CD4-positive, alpha-beta T cell treated with Interferon alpha-2 for 1 hour (primary cell): ENCODE measurements at places on chromosomes 13 and 19.

GRCh38 chr19:29787281-29787680 lies 24.5 kb upstream of the CCNE1 start:
- DNase-seq = no peak

- DNase-seq = peak; percentile 95
Observed at GRCh38 chr19:53431399-53432087, at the start of gene ZNF761. ZNF761 (plus strand) TSS chr19:53431984; CDS start chr19:53447269, 15,285 bp downstream.

- DNase-seq = no peak
Observed at GRCh38 chr13:113082198-113083021, 23.2 kb upstream of the F7 start.

DNA sequence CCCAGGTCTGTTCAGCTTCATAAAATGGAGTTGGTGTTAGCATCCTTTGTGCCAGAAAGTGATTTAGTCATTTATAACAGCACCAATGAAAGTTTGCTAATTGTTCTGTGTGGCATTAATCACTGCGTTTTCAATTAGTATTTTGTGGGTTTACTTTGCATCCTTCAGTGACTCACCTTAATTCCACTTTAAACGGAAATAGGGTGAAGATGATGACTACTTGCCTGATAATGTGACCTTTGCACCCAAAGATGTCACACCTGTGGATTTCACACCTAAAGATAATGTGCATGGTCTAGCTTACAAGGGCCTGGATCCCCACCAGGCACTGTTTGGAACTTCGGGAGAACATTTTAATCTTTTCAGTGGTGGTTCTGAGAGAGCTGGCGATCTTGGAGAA lies 15.0 kb downstream of the GPATCH1 start:
- no peak for DNase-seq

DNA sequence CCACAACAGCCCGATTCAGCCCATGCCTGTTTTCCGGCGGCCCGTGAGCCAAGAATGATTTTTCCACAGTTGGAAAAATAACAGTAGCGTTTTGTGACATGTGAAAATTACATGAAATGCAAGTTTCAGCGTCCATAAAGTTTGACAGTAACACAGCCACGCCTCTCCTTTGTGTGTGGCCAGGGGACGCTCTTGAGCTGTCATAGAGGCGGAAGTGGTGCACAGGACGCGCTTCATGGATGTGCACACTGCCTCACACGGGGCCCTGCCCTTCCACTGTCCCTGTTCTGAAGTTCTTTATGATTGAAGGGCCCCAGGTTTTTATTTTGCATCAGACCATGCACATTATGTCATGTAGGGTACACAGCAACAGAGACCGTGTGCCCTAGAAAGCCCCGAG lies 12.4 kb upstream of the ELAVL1 start:
- peak; percentile 57 for DNase-seq

DNA sequence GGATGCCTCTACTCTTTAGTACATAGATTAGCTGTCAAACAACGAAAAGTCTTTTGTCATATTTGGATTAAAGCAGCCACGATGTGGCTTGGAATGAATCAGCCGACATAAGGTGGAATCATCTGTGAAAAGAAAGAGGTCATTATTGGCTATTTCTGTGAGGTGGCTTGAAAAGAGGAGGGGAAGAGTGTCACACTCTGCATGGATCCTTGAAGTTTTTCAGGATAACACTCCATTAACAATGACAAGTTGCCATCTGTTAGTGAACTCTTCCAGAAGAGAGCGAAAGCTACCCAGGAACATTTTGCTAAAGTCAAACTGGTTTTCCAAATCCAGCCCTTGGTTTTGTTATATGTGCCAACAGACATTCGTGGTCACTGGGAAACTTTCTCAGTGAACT lies 1604.8 kb downstream of the OLFM4 start:
- DNase-seq = no peak

DNA sequence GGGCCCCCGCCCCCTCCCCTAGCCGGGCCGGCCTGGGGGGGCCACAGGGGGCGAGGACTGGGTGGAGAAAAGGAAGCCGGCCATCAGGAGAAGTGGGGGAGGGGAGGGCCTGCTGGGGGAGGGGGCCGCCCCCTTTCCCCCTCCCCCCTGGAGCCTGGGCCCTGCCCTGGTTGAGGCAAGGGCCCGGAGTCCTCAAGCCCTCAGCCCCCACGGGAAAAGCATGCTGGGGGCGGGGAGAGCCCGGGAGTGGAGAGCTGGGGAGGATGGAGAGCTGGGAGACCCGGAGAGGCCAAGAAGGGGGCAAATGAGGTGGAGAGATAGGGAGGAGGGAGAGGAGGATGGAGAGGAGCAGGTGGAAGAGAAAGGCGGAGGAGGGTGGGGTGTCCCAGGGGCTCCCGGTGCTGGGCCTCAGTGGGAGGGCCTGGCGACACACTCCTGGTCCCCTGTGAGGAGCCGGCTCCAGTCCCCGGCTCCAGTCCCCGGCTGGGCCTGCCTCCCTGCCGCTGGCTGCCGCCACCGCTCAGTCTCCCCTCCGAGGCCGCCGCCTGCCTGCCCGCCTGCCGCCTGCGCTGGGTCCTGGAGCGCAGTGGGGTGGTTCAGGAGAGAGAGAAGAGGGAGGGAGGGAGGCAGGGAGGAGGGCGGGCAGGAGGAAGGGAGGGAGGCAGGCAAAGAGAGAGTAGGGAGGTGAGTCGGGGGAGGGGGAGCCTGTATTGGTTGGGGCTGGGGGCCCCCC lies at the start of gene GRIK5:
Gene GRIK5 (minus strand): TSS at position 588 of the 733 bp plus-strand sequence. CDS start 4,436 bp downstream, outside the sequence.
- DNase-seq = no peak

DNA sequence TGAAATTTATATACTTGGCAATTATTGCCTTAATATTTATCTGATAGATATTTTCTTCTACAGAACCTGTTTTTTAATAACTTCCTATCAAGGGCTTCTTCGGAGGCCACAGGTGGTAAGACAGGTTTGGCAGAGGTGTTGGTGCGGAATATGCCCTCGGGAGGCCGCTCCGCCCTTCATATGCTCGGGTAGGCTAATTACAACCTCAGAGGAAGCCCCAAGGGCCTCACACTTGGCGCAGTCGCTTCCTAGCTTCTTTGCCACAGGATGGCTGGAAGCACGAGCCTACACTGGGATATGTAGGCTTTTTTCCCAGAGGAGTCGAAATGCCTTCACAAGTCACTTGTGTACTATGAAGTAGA lies 68.8 kb downstream of the LMO7 start:
- DNase-seq = no peak

DNA sequence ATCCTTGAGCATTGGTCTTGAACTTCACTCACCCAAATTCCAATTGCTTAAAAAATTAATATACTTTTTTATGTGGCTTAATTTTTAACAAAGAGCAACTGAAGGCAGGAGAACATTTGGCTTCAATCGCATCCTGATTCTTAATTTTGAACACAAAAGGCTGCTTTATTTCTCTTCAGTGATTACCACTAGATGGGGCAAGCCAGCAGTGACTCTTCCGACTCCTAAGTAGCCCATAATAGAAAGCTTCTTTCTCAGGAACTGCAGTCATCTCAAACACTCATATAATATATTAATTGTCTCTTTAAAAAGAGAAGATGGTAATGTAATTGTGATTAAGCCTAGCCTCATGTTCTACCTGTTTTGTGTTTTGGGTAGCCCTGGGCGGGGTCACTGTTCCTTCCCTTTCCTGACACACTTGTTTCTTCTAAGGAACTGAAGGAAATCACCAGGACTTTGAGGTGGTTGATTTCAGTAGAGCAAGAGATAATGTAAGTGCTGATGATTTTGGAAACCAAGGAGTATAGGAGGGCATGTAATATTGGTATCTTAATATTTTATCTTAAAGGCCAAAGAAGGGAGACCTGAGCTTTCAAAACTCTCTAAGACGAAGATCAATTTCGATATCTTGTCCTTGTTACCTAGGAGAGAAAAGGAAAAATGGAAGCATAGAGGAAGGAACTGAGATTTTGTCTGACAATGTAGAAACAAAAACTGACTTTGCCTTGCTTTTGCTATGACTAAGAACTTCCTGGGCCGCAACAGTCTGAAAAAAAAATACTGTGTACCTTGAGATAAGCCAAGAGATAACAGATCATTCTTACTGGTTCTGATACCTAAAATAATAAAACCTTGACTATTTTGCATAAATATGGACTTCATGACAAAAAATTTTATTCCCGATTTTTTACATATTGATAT lies 73.1 kb downstream of the TNFSF13B start:
- DNase-seq = no peak

GRCh38 chr13:38755793-38756192 lies 68.9 kb downstream of the FREM2 start:
- DNase-seq = no peak

- no peak for DNase-seq
Observed at GRCh38 chr13:72970301-72970880, 88.4 kb upstream of the KLF5 start.

- peak; percentile 30 for DNase-seq
Observed at GRCh38 chr13:19818223-19818842, 35.6 kb upstream of the PSPC1 start.

DNA sequence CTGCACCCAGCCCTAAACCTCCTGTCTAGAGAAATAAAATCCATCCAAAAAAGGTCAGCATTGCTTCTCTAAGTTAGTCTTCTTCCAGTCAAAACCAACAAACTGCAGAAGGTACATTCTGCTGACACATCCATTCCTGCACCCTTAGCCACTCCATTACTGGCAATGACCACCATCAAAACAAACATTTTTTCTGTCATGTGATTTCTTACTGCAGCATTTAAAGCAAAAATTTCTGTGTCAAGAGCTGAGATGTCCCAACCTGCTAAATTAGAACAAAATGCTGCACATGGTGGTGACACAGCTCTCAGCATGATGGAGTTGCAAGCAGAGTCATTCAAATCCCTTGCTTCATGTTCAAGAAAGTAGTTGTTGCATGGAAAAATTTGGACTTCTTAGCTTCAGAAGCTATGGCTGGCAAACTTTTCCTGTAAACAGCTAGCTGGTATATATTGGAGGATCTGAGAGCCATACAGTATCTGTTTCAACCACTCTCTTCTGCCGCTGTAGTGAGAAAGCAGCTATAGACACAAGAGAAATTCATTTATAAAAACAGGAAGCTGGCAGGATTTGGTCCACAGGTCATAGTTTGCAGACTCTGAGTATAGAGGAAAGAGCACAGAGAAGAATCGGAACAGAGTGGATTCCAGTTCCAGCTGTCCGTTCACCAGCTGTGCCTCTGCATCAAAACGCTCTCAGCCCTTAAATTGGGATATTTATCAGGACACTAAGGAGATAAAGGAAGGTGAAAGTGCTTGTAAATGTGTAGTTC lies 17.4 kb downstream of the RUBCNL start:
- DNase-seq = no peak

DNA sequence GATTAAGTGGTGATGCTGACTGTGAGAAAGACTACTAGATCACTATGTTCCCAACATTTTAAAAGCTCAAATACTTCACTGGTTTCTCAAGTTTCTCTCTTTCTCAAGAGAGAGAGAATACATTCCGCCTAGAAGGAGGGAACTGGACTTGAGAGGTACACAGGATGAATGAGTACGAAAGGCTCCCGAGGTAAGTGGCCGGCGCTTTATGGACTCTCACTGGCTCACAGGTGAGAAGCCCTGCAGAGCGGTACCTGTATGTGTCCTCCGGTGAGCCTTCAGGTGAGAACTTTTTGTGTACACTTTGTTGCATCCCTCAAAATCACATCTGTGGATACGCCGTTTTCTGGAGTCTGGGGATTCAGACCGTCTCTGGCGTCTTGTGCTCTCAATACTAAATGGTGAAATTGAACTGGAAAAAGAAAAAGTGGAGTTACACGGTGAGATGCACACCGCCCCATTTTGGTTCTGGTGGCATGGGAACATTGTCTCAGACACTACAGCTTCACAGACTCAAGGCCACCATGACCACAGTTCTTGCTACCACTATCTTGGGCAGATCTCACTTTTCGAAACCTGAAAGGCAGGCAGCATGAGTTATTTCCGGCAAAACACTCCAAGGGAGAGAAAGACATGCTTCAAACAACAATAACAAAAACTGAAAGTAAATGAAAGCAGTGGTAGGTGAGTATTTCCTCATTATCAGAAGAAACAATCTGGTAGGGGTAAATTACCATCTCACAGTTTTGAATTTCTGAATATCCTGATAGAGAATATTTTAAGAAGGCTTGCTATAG lies 418.9 kb downstream of the KLF12 start:
- peak; percentile 92 for DNase-seq

- DNase-seq = no peak
Observed at GRCh38 chr13:100564444-100565223, 24.0 kb downstream of the GGACT start.

DNA sequence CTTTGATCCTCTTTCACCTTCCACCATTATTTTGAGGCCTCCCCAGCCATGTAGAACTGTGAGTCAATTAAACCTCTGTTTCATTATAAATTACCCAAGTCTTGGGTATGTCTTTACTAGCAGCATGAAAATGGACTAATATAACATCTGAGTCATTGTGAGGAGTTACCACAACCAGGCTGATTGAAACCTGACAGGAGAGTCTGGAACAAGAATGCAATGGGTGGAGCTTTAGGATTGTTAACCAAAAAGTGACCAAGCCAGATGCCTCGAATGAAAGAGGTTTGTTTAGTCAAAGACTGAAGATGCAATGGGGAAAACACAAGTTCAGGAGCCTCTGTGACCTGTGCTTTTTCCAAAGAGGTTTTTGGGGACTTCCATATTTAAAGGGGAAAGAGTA lies 659.0 kb downstream of the SLITRK6 start:
- no peak for DNase-seq

- no peak for DNase-seq
Observed at GRCh38 chr13:27006519-27007161, 165.0 kb downstream of the USP12 start.

DNA sequence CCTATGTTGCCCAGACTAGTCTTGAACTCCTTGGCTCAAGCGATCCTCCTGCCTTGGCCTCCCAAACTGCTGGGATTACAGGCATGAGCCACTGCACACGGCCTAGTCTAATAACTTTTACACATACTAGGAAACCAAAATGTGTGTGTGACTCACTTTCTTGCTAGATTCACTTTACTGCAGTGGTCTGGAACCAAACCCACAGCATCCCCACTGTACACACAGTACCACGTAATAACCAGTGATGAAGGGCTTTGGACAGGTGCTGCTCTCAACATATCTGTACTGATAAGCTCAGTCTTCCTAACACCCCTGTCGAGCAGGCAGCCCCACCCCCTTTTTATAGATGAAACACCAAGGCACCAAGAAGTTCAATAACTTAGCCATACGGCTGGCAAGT lies 5.1 kb downstream of the DNMT1 start:
- no peak for DNase-seq

- no peak for DNase-seq
Observed at GRCh38 chr13:99983499-99984401, 2.2 kb downstream of the ZIC2 start.

DNA sequence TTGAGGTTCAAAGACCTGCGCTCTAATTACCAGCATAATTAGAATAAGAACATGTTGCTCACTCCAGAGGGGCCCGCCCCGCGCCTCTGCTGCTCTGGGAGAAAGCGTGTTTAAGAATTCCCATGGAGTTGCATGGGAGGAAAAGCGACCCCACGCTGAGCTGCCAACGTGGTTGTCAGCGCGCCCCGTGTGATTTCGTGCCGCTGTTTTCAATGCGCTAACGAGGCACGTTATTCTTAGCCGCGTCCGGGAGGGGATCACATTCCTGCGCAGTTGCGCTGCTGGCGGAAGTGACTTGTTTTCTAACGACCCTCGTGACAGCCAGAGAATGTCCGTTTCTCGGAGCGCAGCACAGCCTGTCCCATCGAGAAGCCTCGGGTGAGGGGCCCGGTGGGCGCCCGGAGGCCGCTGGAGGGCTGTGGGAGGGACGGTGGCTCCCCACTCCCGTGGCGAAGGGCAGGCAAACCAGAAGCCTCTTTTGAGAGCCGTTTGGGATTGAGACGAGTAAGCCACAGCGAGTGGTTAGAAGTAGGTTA lies 173.8 kb upstream of the SOX1 start:
- DNase-seq = no peak

GRCh38 chr13:40596484-40596883 lies 70.0 kb downstream of the FOXO1 start:
- DNase-seq = peak; percentile 41

GRCh38 chr19:10892256-10892655 lies 20.9 kb downstream of the CARM1 start:
- no peak for DNase-seq
